Activated CD4-positive, alpha-beta T cell treated with anti-CD3 and anti-CD28 coated beads for 4 hours (primary cell): ENCODE measurements at places on chromosomes 2 and 18.

GRCh38 chr18:79869591-79870300, 72.0 kb downstream of the KCNG2 start:
- no peak for DNase-seq

- DNase-seq, result no peak
Observed at GRCh38 chr2:170468557-170468956, 246.6 kb upstream of the SP5 start.

DNA sequence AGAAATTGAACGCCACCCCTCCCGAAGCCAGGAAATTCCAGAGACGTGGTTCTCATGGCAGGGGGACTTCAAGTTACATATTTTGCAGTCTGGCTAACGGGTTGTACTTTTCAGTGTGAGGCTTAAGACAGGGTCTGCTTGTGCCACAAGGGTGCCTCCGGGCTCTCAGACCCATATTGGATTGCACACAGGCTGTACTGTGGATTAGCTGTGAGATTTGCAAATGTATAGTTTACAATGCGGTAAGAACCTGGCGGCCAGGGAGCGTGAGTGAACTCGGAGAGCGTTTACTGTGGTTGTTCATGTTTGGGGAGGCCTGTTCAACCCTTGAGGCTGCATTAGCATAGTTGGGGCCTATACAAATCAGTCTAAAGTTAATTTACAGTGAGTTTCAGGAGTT, 143.9 kb upstream of the SIX2 start:
- no peak for DNase-seq

- no peak for DNase-seq
Observed at GRCh38 chr2:196963961-196964360, 37.5 kb upstream of the PGAP1 start.

GRCh38 chr2:38106405-38107094, 30.6 kb upstream of the CYP1B1 start:
- no peak for DNase-seq

DNA sequence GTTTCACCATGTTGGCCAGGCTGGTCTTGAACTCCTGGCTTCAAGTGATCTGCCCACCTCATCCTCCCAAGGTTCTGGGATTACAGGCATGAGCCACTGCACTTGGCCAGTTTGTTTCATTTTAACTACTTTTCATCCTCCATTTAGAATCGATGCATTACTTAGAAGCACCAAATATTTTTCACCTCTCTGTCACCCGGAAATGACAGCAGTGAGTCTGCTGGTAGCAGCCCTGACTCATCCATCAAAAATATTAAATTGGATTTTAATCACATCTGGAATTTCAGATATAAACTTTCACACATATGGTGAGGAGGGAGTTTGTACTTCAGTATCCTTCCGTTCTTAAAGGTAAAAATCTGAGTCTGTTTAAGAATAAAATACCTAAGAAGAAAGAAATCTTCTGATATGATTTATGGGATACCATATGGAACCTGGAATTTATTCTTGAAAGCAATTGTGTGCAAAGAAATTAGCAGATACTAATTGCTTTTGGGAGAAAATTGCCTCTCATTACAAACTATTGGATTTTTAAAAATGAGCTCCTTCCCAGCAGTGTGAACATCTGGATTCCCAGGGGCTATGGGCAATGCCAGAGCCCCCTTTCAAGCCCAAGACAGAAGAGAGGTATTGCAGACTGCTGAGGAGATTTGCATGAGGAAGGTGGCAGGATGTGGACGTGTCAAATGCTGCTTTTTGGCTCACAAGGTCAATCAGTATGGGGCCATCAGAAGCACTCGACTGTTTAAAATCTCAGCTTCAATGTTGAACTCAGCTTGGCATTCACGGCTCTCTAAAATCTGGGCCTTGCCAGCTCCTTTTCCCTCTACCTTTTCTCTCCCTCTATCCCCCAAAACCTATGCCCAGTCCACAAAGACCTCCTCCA, 279.5 kb upstream of the SIX2 start:
- no peak for DNase-seq

GRCh38 chr2:47067788-47068407, 87.2 kb downstream of the STPG4 start:
- no peak for DNase-seq

DNA sequence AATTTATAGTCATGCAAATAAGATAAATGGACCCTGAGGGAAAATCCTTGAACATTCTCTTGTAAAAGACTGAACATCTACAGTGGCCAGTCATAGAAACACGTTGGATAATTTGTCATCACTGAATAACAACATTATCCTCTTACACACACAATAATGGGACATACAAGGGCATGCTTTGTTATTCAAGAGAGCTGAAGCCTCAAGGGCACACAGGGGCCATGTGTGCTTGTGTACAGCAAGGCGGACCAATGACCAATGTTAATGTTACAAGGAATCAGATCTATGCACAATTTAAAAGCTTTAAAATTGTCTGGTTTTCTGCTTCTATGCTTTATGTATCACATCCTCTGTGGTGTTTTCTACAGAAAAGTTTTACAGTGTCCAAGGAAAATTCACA, 23.7 kb downstream of the COL6A3 start:
- no peak for DNase-seq

GRCh38 chr2:207224381-207224780, 58.6 kb upstream of the KLF7 start:
- DNase-seq, result no peak

DNA sequence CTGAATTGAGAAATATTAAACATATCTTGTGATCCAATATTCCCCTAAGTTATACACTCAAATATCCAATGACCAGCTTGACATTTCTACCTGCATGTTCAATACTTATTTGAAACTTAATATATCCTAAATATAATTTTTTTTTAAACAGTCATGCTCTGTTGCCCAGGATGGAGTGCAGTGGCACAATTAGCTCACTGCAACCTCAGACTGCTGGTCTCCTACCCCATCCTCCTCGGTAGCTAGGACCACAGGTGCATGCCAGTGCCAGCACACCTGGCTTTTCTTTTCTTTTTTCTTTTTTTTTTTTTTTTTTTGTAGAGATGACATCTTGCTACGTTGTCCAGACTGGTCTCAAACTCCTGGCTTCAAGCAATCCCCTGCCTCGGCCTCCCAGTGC, 4.2 kb downstream of the KYNU start:
- no peak for DNase-seq

DNA sequence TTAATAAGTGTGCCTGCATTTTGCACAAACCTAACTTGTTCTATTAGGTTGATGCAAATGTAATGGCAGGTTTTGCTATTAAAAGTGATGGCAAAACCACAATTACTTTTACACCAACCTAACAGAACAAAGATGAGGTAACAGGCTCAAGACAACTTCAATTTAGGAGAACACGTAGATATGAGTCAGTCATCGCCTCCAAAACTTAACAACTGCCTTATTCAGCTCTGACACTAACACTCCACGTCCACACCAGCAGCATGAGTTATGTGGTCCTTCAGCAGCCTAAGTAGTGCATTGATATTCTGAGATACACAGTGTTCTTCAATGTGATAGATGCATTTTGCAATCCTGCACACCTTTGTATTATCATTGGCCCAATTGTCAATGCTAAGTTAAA, 1175.1 kb upstream of the ACVR2A start:
- DNase-seq, result no peak

DNA sequence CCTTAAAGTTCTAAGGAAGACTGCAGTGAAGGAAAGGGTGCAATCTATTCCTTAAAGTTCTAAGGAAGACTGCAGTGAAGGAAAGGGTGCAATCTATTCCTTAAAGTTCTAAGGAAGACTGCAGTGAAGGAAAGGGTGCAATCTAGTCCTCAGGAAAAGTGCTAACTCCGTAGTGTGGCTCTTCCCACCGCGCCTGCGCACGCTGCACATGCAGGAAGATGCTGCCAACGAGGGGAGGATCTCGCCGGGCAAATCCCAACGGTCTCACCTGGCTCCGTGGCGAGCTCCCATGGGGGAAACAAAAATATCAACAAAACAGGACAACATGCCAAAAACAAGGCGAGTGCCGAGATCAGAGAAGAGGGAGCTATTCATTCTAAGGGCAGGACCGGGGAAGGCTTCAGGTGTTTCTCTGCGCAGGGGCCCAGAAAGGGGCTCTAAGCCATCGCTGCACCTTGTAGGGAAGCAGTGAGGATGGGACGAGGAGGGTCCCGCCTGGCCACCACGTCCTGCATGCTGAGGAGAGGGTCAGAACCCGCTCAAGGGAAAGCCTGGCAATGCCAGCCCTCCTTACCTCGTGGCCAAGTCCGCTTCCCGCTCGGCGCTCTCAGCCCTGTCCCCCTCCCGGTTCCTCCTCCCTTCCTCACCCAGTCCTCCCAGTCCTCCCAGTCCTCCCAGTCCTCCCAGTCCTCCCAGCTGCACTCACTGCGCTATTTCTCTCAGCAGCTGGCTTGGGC, 24.5 kb downstream of the TIMM21 start:
- DNase-seq, result no peak

GRCh38 chr2:69177063-69177771, 164.2 kb downstream of the ANTXR1 start:
- DNase-seq, result no peak

DNA sequence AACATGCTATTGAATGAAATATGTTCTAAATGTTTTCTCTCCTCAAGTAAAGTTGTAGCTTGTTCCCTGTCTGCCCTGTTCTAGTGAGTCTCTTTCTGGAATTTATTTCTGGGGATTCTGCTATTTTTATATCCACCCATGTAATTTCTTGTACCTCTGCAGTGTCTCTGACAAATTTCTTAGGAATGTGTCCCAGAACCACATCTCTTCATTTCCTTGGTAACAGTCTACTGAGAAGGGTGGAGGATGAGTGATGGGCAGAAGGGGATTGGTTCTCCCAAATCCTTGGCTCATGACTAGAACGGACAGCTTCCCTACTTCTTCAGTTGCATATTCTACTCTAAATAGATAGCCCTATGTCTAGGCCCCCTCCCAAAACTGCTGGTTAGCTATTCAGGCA, 490.6 kb upstream of the LINC00305 start:
- no peak for DNase-seq

DNA sequence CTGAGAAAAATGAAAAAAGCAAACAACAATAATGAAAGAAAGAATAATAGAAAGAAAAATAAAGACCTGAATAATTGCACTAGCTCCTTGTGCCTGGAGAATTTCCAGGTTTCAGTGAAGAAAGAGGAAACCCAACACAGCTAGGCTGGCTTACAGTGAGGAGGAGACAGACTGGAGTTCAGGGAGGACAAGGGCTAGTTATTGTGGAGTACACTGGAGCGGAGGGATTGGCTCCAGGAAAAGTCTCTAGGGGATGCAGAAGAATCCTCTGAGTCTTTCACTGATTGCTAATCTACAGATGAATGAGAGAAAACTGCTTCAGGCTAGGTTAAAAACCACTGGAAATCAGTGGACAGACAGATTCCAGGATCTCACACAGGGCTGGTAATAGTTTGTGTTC, 163.6 kb upstream of the RBMS1 start:
- no peak for DNase-seq

DNA sequence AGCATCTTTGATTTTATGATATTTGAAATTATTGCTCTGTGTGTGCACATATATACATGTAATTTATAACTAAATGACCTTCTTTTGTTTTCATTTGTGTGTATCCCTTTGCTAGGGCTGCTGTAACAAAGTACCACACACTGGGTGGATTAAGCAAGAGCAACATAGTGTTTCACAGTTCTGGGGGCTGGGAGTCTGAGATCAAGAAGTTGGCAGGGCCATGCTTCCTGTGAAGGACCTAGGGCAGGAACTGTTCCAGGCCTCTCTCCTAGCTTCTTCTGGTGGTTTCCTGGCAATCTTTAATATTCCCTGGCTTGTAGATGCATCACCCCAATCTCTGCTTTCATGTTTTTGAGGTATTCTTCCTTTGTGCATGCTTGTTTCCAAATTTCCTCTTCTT, 1043.9 kb downstream of the TSN start:
- DNase-seq, result no peak

- DNase-seq, result no peak
Observed at GRCh38 chr18:45324495-45325113, 290.7 kb upstream of the SLC14A2 start.

GRCh38 chr18:24913507-24914170, 438.3 kb downstream of the ZNF521 start:
- no peak for DNase-seq

GRCh38 chr2:9126540-9126939, 80.1 kb upstream of the ASAP2 start:
- no peak for DNase-seq
